Femur (tissue), 1 donor: ENCODE measurements at places on chromosomes 3 and 15.
A peak's percentile ranks its signal among the peaks of the same experiment; 100 is the strongest.

GRCh38 chr15:51737522-51738305, at the start of gene LYSMD2:
LYSMD2 (minus strand) TSS chr15:51737655; CDS start chr15:51737622, 33 bp downstream.
- DNase-seq, result peak; percentile 86

DNA sequence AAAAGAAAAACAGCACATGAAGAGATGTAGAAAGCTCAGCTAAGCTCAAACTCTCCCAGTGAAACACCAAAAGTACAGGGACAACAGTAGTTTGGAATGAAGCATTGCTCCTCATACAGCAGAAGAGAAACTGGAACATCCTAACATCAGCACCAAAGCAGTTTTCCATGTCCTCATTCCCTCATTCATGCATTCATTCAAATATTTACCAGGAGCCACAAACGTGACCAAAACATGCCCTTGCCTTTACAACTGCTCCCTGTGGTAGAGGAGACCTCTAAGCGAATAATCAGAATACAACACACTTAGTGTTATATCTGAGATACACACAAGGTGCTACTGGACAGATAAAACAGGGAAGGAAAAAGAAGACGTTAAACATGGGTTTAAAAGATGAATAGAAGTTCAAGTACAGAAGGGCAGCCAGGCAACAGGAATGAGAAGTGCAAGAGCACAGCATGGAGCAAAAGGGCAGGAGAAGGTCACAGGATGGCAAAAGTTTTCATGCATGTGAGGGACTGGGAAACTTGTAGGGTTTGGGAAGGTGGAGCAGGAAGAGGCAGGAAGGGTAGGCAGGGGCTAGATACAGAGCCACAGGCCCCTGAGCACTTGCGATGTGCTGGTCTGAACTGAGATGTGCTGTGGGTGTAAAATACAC, 58.5 kb upstream of the LMCD1 start:
- DNase-seq, result no peak

DNA sequence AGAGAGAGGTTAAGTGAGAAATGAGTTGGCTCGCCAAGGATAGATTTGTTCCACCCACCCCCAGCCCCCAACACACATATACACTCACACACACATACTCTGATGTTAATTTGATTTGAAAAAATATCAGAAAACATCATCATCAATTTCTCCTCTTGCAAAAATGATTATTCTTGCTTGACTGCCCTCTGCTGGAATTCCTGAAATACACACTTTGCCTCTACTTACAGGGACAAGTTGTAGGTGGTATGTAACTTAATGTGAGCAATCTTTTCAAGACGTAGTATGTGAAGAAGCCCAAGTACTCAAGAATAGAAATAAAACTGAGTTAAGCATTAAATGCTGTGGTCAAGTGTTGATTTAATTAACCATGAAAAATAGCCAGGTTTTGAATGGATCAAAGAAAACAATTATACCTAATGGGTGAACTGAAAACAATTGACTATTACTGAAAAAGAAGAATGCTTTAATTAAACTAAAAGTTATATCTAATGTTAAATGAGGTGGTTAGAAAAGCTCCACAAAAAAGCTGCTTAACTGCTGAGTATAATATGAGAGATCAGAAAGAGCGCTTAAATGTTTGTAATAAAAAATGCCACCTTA, 46.6 kb upstream of the MDFIC2 start:
- DNase-seq, result peak; percentile 16

- DNase-seq, result no peak
Measured at GRCh38 chr3:156760333-156760732, 65.8 kb upstream of the LEKR1 start.

DNA sequence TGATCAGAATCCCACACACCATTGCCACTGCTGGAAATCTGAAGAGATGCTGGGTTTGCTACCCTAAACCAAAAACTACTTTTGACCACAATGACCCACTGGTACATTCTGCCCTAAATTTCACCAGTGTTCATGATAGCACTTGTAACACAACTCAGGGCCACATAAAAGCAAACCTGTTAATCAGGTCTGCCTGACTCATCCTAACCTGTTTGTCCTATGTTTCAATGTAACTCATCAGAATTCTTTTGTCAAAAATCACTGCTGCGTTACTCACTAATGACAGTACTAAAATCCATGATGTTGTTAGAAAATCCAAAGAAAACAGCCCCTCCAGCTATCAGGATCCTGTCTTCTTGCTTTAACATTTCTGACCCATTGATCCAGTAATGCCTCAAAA, 55.6 kb upstream of the XCR1 start:
- DNase-seq, result no peak

DNA sequence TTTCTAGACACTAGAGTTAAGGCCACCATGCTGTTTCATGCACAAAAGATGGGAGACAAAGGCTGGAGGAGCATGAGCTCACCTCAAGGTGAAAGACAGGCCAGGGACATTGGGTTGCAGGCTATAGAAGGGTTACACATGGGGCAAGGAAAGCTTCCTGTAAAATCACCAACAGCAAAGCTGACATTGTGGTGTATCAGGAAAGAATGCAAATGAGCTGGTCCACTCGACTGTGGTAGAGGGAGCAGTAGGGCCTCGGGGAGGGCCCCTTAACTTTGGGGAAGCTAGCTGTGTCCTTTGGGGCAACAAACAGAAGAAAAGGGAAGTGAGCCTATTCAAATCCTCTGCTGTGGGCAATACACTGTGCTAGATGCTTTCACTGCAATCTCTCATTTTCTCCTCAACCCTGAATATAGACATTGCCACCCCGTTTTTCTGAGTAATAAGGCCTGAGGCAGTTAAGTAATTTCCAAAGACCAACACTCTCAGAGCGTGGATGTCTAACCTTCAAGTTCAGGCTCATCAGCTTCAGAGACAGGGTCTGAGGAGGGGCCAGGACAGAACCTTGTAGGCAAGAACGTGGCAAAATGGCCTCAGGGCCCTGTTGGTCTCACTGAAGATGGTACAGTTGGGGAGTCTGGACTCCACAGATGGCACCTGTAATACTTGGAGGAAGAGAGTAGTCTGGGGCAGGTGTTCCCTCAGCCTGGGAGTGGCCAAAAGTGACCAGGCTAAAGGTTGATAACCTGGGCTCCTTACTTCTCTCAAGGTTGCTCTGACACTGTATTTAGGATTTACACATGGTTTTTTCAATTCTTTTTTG, 24.1 kb downstream of the CX3CR1 start:
- DNase-seq, result peak; percentile 48
